ENCODE measurements at places on chromosomes 11 and 22.

DNA sequence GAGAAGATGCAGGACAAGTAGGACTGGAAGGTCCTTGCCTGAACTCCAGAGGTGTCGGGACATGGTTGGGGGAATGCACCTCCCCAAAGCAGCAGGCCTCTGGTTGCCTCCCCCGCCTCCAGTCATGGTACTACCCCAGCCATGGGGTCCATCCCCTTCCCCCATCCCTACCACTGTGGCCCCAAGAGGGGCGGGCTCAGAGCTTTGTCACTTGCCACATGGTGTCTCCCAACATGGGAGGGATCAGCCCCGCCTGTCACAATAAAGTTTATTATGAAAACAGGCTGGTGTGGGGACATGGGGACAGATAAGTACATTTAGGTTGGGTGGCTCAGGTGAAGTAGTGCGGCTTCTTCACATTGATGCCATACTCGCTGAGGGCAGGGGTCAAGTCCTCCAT is 1.4 kb downstream of the TAF10 start:
- no peak for DNase-seq

DNA sequence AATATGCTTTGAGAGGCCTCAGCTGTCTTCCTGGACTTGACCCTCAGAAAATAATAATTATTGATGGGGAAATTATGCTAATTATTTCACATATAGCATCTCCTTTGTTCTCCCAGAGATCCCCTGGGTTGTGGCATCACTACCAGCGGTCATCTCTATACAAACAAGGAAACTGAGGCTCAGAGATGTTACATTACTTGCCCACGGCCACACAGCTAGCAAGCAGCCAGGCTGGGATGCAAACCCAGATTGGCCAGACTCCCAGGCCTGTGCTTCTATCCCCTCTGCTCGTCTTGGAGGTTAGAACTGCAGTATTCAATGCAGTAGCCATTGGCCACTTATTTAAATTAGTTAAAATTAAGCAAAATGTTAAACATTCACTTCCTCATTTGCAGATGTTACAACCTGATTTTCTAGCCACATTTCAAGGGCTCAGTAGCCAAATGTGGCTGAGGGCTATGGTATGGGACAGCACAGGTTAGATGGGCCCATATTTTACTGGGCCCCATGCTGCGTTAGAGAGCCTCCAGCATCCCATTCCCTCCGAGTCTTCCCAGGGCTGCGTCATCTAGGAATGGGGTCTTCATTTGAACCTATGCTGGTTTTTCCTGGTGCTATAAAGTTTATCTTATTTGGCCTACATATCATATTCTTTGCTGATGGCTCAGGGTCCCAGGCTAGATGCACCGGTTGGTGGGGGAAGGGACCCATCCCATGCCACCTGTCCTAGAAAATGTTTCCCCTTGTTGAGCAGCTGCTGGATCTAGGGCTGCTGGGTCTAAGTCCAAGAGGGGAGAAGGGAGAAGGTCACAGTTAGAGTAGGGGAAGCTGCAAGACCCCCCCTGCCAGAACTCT is 2.2 kb downstream of the SLC35C1 start:
- DNase-seq, result no peak

- no peak for DNase-seq
Measured at GRCh38 chr22:22787151-22787550, 100.5 kb upstream of the IGLL5 start.

- no peak for DNase-seq
Measured at GRCh38 chr11:2890466-2891294, 5.1 kb upstream of the CDKN1C start.

GRCh38 chr22:44650806-44651205 is 51.2 kb upstream of the PRR5 start:
- no peak for DNase-seq

- no peak for DNase-seq
Measured at GRCh38 chr11:117256573-117256972, 24.1 kb downstream of the RNF214 start.

DNA sequence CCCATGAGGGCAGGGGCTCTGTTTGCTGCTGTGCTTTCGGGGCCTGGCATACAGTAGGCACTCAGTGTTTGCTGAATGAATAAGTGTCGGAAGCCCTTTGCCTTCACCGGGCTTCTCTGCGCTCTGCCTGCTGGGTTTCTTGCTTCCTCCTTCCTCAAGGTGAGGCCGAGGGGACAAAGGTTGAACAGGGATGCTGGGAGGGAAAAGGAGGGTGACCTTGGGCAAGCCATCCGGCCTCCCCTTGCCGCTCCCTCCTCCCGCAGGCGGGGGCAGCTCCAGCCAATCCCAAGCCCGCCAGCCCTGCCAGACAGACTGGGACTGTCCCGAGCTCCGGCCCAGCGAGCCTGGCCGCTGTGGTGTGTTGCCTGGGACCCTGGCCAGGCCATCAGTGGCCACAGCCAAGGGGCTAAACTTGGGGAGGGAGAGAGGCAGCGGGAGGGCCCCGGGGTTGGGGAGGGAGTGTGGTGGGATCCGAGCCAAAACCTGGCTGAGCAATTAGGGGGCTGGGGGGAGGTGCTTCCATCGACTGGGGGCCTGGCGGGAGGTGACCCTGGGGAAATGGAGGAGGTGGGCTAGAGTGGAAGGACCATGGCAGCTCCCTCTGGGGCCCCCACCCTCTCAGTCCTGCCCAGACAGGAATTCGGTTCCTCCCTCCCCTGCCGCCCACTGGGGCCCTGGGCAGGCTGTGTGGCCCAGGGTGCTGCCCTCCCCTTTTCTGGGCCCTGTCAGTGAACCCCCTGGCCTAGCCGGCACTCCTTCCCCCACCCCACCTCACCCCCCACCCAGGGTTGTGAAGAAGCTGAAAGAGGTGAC is 3.4 kb upstream of the RCOR2 start:
- DNase-seq, result no peak

DNA sequence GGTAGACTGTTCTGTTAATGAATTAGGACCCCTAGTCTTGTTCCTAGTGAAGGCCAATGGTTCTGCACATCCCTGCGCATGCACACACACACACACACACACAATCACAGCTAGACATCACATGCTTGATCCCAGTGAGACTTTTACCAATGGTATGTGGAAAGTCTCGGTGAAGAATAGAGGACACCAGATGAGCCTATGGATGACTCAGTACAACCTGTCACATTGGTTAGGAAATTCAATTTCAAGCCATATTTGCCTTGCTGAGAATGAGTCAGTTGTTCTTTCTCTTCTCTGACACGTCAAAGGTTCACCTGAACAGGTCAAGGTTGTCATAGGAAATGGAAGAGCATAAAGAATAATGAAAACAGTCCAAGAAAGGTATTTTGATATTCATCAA is 122.0 kb downstream of the SLC17A6 start:
- no peak for DNase-seq

- peak; percentile 66 for DNase-seq
Measured at GRCh38 chr22:28909375-28909774, 26.0 kb downstream of the ZNRF3 start.

GRCh38 chr11:119417726-119418540 is 5.0 kb downstream of the THY1 start:
- no peak for DNase-seq

DNA sequence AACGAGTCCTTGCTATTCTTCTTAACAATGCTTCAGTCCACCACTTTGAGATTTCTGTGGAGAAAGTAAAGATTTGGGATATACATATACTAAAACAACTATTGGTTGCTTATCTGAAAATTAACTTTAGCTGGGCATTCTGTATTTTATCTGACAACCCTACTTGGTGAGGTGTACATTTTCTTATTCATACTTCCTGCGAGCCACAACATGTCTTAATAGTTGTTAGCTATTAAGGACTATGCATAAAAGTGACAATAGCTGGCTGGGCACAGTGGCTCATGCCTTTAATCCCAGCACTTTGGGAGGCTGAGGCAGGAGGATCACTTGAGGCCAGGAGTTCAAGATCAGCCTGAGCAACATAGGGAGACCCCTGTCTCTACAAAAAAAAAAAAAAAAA is 28.0 kb upstream of the TMA7B start:
- no peak for DNase-seq

DNA sequence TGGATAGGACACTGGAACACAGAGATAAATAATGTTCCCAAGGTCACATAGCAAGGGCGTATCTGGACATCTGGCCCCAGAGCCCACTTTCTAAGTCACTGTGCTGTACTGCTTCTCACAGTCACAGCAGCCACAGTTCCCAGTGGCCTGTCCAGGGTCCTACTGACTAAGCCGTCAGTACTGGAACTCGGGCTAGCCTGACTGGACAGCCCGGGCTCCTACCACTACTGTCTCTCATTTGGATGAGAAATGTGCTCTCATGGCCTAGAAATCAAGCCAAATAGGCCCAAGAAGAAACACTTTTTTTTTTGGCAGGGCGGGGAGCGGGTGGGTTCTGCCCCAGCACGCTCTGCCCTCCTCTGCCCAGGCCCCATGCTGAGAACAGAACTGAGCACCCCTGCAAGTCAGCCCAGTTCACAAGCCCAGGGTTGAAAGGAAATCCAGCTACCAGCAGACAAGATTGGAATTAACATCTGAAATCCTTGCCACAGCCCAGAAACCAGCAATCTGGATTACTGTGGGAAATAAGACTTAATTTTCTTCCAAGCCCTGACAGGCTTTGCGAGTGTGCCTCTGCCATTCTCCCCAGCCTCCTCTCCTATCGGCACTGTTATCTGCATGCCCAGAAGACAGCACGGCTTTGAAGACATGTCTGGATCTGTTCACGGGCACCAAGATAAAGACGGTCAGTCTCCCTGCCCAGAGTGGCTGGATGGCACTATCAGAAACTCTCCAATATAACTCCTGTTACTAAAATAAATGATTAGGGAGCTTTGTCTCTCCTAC is 182.9 kb upstream of the NCAM1 start:
- no peak for DNase-seq

DNA sequence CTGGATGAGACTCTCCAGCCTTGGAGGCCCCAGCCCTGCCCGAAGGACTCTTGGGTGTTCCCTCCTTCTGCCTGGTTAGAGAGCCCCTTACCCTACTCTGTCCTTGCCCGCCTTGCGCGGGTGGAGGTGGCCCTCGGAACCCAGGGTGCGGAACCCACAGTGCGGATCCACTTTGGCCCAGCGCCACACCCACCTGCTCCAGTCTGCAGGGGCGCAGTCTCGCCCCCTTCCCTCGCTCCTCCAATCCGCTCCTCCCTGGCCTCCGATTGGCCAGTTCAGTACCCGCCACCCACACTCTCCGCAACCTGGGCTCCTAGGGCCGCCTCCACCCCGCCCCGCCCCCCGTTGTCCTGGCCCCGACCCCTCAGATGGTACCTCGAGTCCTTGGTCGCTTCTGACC is 2.4 kb downstream of the CAPN1 start:
- DNase-seq, result no peak

DNA sequence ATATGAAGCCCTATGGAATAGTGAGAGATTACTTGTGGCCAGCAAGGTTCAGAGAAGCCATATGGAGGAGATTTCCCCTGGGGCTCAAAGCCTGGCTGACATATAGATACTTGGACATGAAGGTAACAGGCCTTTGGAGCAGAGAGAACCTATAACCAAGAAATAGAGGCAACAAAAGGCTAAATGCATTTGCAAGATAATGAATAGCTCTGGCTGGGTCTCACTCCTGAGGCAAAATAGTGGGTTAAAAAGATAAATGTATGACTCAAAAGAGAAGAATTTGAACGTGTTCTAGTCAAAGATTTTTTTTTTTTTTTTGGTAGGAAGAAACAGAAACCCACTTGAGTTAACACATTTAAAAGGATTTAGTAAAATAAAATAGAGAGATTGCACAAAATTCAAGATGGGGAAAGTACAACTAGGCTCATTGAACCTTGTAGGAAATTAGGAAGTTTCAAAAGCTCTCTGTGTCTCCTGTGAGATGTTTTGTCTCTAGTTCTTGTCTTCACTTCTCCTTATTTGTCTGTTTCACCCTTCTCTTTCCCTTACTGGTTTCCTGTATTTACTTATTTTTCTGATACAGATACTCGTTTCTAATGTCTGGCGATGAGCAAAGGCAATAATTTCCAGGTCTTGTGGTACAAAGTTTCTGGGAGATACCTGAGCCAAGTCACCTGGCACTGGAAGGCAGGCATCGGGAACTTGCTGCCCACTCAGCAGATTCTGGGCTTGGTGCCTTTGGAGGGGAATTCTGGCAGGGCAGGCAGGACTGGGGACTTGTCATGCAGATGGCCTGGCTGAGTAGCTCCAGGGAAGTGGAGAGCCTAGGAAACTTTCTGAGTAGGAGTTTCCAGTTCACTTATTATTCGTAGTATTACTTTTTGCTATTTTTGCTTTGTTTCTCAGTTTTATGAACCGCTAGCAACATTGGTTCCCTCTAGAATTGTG is 49.2 kb upstream of the SESN3 start:
- no peak for DNase-seq

- no peak for DNase-seq
Measured at GRCh38 chr11:104781719-104782376, 116.4 kb downstream of the CASP12 start.

DNA sequence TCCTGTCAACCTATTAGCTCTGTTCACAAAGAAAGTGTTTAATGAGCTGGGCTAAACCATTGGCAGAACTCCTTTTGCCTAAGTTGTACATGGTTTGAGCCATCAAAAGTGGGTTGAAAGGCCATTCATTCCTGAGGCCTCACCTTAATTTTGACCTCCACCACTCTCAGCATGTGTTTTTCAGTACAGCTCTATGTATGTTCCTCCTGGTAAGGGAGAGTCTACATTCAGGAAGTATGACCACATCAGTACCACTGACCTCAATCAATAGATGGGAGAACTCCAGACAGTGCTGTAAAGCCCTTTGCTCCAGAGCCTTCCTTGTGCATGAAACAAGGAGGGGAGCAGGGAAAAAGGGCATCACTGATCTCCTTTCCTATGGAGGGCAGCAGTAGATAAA is 87.8 kb upstream of the CARD18 start:
- no peak for DNase-seq

DNA sequence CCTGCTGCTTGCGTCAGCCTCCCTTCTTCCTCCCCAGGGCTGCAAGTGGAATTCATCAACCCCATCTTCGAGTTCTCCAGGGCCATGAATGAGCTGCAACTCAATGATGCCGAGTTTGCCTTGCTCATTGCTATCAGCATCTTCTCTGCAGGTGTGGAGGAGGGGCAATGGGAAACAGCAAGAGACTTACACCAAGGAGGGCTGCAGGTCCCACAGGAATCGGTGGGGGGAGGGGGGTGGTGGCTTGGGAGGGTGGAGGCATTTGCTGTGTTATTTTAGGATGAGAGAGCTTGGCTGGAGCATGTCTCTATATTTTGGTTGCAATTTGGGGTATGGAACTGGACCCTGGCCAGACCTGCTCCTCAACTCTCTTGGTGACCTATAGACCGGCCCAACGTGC is 2.1 kb upstream of the MADD start:
- DNase-seq, result no peak

DNA sequence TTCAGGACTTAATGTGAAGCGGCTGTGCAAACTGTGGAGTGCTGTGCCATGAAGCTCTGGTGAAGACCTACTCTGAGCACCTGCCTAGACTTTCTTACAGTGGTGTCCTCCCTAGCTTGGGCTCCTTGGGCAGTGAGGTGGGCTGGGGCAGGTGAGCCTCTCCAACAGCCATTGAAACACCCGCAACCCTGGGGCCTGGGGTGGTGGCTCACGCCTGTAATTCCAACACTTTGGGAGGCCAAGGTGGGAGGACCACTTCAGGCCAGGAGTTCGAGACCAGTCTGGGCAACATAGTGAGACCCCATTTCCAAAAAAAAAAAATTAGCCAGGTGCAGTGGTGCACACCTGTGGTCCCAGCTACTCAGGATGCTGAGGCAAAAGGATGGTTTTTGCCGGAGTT is 14.3 kb upstream of the SEC14L3 start:
- no peak for DNase-seq

All from stimulated activated CD4-positive, alpha-beta T cell treated with anti-CD3 and anti-CD28 coated beads, Interleukin-1b, Interleukin-23, amount 100 ng/mL, for 4 hours (primary cell).